ENCODE measurements at places on chromosomes 13 and 19.
A peak's percentile ranks its signal among the peaks of the same experiment; 100 is the strongest.

DNA sequence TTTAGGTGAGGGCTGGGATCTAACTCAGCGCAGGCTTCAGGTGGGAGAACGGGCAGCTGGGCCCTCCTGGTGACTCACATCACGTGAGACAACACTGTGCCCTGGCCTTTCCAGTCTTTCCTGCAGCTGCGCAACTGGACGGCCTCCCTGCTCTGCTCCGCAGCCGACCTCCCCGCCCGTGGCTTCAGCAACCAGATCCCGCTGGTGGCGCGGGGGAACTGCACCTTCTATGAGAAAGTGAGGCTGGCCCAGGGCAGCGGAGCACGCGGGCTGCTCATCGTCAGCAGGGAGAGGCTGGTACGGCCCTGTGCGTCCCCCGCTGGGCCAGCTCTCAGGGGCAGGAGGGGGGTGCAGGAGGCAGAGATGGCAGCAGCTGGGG lies 8.8 kb downstream of the SPPL2B start:
- DNase-seq, result no peak

GRCh38 chr13:90454002-90454636 lies 893.4 kb upstream of the MIR17HG start:
- no peak for DNase-seq

DNA sequence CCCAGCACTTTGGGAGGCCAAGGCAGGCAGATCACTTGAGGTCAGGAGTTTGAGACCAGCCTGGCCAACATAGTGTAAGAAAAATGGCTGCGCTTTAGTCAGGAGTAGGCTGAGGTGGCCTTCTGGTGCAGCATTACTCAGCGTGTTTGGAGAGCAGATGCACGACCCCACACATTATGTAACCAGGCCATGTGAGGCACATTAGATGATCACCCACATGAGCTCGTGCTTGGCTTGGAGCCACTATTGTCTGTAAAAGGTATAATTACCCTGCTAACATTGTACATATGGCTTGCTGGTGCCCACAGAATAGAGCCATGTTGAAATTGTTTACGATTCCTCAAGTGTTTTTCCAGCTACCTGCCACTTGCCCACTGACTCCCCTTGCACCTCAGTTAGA lies 24.0 kb upstream of the SCEL start:
- no peak for DNase-seq

DNA sequence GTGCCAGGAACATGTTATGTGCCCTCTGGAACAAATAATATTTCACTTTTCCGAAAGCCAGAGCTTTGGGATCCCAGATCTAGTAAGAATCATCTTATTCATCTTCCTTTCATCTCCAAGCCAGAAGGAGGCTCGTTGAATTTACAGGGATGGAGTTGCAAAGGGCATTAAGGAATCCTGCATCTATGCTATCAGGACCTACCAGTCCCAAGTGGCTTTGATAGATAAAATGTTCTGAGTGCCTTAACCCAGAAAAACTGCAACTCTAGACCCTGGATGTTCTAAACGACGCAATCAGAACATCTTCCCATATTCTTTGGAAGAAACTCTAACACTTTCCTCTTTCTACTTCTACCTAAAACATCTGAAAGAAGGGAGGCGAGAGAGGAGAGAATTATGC lies 9.2 kb upstream of the EDDM13 start:
- DNase-seq, result no peak

GRCh38 chr13:24900507-24900906 lies 136.5 kb downstream of the RNF17 start:
- DNase-seq, result no peak

DNA sequence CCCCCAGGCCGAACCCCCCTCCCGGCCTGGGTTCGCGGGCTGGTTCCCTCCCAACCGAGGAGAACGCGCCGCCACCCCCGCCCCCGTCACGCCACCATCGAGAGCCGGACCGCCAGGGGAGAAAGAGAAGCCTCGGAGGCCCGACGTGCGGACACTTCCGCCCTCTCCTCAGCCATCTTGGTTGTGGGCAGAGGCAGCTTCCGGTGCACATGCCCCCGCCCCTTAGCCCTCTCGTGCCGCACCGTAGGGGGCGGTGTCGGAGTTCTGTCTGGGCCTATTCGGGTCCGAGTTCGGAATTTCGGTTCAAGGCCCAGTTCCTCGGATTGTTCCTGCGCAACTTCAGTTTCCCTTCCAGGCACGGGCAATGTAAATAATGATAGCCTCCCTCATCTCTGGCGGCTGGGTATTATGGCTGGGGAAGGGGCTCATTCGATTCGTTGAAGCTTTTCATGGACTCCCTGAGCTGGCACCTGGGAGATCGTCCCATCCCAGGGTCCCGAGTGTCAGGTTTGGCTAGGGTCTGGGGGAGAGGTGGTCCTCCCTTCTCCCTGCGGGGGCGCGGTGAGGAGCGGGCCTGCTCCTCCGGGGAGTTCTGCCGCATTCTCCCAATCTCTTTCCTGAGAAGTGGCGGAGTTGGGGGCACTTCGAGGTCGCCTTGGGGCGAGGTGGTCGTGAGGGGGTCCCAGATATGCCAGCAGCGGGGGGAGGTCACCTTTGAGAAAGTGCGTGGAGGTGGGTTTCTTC lies at the start of the genes IER2 and STX10:
TSS of gene IER2 (plus strand) at position 225 of the 744 bp plus-strand sequence. CDS start 2,776 bp downstream, outside the sequence.
TSS of gene STX10 (minus strand) at position 189 of the 744 bp plus-strand sequence. CDS start 202 bp downstream, outside the sequence.
- DNase-seq, result peak; percentile 67

DNA sequence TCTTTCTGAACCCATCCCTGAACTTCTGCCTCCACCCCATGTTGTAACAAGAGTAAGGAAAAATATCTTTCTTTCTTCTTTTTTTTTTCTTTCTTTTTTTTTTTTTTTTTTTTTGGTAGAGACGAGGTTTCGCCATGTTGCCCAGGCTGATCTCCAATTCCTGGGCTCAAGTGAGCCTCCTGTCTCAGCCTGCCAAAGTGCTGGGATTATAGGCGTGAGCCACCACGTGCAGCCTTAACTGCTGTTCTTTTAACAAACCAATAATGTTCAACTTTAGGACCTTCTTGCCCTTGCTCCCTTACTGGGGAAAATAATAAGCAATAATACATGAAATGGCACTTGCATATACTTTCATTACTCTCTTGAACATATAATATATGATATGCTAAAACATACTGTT lies 19.6 kb downstream of the GPR183 start:
- no peak for DNase-seq

GRCh38 chr19:47093841-47094240 lies 19.7 kb downstream of the ZC3H4 start:
- DNase-seq, result no peak

GRCh38 chr13:112893570-112894422 lies 75.2 kb upstream of the MCF2L start:
- DNase-seq, result no peak

DNA sequence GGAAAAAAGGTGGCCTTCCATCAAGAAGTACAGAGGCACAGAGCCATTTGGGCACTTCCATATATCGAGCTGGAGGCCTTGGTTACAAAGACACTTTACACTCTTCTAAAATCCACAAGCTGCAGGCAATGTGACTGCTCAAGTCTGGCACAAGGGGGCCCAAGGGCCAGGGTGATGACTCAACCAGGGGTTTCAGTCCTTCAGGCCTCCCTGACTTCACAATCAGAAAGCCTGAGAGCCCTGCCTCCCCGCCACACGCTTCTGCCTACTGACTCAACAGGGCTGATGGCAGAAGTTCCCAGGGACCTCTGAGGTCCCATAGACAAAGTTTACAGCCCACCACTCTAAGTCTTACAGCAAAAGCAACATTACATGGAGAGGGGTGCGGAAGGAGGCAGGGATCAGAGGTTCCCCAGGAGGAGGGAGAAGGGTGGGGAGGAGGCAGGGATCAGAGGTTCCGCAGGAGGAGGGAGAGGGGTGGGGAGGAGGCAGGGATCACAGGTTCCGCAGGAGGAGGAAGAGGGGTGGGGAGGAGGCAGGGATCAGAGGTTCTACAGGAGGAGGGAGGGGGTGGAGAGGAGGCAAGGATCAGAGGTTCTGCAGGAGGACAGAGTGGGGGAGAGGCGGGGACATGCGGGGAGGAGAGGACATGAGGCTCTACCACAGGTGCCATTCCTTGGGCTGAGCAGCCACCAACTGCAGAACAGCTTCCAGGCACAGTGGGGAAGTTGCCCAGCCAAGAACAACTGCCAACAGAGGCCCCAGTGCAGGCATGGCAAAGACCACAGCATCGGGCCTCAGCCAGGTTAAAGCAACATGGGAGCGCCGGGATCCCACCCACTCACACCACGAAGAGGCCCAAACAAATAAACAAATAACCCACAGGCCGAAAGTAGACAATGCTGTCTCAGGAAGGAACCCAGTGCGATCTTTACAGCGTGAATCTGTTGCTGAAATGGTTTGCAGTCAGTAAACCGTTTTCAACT lies 52.0 kb downstream of the SLC7A1 start:
- no peak for DNase-seq

Measured in NCI-H1436 treated with DMSO at 0.1 percent for 48 hours (cell line).